Adrenal gland (tissue), 19 donors: ENCODE measurements at places on chromosomes 12 and 14.
A peak's percentile ranks its signal among the peaks of the same experiment; 100 is the strongest.

GRCh38 chr12:12665194-12665593 is 30.8 kb downstream of the GPR19 start:
- DNase-seq, result no peak

DNA sequence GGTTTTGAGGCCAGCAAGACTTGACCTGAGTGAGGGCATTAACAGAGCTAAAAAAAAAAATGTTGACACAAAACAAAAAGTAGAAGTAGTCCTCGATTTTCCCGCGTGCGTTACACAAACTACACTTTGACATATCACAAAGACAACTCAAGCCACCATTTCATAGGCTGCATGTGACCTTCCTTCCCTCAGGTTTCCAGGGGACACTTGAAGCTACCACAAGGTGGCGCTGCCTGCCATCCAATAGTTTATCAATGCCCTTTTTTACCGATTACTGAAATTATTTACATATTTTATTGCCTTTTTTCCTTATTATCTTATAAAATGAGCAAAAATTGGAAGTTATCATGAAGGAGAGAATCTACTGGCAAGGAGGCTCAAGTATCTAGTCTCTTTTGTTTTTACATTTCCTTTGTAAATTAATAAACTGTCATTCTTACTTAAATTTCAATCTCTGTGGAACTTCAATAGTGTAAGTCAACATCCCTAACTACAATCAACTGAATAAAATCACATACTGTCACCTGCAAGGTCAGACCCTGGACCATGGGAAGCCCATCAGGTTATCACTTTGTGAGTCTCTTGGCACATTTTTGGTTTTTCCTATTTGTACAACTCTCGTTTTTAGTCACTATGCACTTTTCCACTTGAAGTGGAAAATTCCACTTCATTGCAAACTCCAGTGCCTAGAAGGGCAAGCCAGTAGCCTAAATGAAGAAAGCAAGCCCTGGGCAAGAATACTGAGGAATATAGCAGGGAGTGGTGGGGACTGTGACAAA is 84.6 kb upstream of the CPSF6 start:
- peak; percentile 74 for DNase-seq

- DNase-seq, result no peak
These were observed 10.2 kb upstream of the GOLGA5 start for GRCh38 chr14:92783813-92784431.

GRCh38 chr14:99410019-99410418 is 70.6 kb downstream of the SETD3 start:
- no peak for DNase-seq

DNA sequence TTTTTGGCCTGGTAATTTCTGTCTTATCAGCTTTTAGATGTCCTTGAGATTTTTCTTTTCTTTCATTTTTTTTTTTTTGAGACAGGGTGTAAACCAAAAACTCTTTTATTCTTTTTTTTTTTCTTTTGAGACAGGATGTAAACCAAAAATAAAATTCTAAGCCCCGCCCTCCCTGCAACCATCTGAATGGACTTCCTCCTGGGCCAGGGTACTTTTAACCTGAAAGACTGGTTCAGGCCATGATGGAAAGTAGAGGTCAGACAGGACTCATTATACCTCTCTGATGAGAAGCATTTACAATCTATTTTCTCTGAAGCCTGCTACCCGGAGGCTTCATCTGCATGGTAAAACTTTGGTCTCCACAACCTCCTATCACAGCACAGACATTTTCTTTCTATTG is 33.5 kb upstream of the TCL1B start:
- no peak for DNase-seq

DNA sequence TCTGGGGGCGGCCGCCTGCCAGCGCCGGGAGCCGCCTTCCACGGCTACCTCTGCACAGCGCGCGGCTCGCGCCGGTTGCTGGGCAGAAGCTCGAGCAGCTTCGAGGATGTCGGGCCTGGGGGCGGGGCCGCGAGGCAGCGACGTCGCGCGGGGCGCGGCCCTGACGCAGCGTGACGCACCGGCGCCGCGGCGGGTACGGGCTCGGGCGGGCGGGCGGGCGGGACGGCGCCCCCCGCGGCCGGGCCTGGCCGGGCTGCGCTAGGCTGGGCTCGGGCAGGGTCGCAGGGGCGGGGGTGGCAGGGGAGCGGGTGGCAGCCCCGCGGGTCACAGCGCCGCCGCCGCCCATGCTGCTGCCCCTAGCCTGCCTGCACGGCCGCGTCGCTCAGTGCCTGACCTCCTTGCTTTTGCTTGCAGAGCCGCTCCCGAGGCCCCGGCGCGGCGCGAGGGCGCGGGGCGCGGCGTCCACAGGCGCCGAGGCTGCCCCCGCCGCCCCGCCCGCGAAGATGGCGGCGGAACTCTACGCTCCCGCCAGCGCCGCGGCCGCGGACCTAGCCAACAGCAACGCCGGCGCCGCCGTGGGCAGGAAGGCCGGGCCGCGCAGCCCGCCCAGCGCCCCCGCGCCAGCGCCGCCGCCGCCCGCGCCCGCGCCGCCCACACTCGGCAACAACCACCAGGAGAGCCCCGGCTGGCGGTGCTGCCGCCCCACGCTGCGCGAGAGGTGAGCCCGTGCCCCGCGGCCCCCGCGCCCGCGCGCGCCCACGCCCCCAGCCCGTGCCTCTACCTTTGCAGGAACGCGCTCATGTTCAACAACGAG is at the start of gene BTBD6:
BTBD6 (plus strand) TSS at position 166 of the 814 bp plus-strand sequence; CDS start at position 345, 179 bp downstream.
- peak; percentile 87 for DNase-seq

DNA sequence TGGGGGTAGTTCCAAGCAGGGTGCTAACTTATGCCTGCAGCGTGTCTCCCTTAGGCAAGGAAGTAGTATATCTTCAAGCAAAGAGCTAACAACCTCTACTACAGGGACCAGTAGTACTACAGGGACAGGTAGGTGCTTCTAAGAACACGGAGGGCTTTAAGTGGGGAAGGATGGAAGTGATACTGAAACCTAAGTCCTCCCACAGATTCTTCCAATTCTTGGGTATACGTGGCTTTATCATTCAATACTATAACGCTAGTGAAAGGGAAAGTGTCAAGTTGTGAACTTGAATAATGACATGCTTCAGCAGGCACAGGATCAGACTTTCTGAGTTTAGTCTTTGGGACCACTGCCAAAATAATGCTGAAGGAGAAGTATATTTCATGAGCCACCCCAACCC is 241.7 kb downstream of the CEP128 start:
- no peak for DNase-seq

- no peak for DNase-seq
These were observed 38.7 kb downstream of the TUNAR start for GRCh38 chr14:95915330-95915729.

DNA sequence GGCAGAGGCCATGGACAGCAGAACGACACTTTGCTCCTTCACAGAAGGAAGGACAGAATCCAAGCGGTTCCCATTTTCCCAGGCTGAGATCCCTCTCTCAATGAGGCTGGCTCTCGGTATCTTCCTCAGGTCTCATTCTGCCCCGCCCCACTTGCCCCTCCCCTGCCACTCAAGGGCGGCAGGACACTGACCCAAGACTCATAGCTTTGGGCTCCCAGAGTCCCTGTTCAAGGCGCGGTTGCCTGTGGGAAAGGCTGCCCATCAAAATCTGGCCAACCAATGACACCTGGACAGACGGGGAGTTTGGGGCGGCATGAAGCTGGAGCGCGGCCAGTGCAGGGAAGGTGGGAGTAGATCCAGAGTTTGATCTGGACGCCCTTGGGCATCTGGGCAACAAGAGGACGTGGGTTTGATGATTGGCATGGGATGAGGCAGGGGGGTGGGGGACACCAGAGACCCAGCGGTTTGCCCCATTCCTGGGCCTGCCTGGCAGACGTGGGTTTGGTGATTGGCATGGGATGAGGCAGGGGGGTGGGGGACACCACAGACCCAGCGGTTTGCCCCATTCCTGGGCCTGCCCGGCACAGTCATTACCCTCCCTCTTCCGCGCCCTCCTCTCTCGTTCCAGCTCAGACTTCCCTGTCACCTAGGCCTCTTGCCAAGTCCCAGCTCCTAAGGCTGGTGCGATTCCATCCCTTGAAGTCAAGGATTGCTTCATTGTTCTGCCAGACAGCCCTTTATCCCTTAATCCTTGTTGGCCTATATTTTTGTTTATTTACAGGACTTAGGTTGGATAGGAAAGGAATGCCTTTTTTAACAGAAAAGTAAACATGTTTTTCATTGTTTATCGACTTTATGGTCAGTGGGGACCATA is 92.1 kb downstream of the NINJ2 start:
- peak; percentile 77 for DNase-seq

- no peak for DNase-seq
These were observed 244.9 kb upstream of the DIO2 start for GRCh38 chr14:80456209-80456608.

DNA sequence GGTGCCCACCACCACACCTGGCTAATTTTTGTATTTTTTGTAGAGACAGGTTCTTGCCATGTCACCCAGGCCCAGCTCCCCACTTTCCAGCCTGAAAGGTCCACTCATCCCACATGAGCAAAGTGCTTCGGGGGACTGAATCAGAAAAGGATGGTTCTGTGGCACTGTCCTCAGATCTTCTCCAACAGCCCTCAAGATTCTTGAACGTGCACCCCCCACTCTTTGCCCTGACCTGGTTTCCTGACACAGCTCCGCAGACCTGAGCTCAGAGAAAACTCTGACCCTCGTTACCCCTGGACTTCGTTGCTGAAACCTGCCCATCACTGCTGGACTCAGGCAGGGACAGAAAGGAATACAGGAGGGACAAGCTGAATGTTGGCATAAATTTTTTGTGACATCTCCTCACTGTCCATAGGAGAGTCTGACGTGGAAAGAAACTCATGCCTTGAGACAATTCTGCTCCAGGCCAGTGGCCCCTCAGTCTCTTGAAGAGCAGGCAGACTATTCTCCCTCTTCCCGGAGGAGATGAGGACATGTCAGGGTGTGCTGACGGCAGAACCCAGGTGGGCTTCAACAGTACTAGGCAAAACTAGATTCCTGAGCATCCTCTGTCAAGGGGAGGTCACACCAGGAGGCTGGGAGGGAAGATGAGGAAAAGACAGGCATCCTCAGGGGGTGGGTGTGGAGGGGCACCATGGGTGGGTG is 149.3 kb downstream of the DPF3 start:
- no peak for DNase-seq

- no peak for DNase-seq
These were observed 26.0 kb downstream of the HSPB8 start for GRCh38 chr12:119204671-119205285.

- DNase-seq, result no peak
These were observed 867 bp downstream of the C12orf42 start for GRCh38 chr12:103494734-103495468.

DNA sequence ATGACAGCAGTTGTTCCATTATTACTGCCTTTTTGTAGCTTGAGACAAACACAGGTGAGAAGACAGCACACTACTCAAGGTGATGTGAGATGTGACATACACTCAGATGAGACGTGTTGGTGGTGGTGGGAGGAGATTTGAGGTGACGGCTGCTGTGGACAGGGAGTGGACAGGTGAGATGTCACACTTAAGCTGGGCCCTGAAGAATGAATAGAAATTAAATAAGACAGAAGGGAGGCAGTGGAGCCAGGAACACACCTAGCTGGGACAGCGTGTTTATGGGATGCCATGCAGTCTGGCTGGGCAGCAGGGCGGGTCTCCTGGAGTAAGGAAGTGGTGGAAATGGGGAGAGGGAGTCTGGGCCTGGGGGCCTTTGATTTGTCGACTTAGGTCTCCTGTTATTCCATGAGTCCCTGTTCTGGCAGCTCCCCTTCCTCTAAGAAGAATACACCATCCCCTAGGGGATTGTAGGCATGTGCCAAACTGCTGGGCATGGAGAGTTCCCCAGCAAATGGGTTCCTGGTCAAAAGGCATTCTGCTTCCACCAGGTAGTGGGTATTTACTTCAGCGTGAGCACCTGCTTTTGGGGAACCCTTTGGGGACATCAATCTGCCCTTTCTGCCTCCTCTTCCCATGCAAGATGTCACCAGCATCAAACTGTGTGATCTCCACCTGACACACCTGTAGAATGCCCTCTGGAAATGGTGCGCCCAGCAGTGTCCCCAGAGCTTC is 71.2 kb upstream of the ESRRB start:
- no peak for DNase-seq
